ENCODE measurements at places on chromosomes 3 and 15.
A peak's percentile ranks its signal among the peaks of the same experiment; 100 is the strongest.

DNA sequence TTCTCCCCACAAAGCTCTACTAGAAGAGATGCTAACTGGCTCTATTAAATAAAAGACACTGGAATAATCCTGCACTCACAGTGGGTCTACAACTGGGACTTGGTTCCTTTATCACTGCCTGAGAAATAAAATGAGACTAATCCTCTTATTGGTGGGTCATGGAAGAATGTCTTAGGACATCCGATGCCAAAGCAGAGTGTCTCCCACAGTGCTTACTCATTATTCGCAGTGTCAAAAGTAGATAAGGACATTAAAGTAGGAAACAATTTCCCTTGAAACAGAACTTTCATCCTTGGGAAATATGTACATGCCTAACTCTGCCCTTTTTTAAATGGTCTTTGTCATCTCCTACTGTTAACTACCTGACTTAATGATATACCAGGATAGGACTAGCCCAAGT, 71.5 kb downstream of the GSK3B start:
- no peak for DNase-seq

- DNase-seq: no peak
These were observed 925.1 kb upstream of the NR2F2 start for GRCh38 chr15:95405447-95405846.

DNA sequence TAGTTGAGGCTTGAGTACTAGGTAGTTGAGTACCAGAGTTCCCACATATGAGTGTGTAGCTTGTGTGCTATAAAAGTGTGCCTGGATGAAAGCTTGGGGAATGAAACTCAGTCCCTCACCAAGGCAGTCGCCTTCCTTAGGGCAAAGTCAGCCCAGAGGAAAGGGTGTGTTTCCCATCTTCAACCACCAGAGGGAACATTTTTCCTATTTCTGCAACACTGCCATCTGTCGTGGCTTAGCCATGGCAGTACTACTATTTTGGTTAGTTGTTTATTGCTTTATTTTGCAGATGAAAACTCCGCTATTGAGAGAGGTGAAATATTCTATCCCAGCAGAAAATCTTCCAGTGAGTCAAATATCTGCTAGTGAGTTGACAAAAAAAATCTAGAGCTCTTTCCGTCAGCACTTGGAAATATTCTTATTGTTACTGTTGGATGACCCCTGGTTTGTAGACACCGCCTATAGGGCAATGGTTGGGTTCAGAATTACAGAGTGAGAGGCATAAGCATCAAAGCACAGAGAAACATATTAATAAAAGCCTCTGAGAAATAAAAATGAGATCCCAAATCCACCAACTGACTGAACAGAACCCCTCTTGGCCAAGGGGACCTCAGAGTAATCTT, 239.9 kb downstream of the CPNE4 start:
- no peak for DNase-seq

GRCh38 chr15:38714309-38715072, 149.9 kb upstream of the RASGRP1 start:
- peak; percentile 61 for DNase-seq

DNA sequence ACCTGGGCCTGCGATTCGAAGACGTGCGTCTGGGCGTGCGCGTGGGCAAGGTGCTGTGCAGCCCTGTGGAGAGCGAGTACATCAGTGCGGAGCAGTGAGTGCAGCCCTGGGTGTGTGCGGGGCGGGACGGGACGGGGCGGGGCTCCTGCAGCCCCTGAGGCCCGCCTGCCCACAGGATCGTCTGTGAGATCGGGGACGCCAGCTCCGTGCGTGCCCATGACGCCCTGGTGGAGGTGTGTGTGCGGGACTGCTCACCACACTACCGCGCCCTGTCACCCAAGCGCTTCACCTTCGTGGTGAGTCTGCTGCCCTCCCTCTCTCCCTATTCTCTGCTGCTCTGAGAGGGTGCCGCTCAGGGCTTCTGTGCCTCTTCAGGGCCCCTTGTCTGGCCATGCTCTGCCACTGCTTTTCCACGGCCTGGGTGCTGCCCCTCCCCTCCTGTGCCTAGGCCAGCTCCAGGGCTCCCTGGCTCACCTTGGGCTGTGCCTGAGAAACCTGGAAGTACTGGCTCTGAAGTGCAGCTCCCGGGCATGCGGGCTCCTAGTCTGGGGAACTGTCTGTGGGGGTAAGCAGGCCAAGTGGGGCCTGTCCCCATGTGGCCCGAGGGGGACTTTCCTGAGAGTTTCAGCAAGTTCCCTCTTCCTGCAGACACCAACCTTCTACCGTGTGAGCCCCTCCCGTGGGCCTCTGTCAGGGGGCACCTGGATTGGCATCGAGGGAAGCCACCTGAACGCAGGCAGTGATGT, 31.8 kb downstream of the PLXNA1 start:
- DNase-seq: no peak

DNA sequence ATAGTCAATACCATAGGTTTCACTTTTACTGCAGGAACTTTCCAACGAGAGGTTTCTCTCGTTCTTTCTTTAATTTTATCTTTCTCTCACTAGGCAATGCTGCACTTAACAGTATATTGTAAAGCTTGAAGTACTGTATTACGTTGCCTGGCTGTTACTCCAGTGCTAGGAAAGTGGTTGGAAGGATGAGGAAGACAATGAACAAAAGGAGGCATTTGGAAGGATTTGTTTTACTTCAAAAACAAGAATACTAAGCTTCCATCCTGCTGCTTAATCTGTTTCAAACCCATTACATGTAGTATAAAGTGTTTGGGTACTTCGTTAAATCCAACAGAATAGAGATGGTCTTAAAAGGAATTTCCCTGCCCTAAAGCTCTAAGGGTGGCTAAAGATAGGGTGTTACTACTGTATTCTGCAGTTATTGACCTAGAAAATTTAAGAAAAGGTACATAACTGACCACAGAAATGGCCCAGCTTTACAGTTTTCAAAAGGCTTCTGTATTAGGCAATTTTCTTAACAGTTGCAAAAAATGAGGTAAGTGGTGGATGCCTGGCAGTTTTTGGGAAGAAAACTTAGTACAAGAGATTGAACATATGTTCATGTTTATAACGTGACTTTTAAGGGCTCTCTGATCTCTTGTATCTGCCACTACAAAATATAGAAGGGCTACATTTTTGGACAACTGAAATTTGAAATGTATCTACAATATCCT, 785 bp upstream of the IFT57 start:
- DNase-seq: no peak

DNA sequence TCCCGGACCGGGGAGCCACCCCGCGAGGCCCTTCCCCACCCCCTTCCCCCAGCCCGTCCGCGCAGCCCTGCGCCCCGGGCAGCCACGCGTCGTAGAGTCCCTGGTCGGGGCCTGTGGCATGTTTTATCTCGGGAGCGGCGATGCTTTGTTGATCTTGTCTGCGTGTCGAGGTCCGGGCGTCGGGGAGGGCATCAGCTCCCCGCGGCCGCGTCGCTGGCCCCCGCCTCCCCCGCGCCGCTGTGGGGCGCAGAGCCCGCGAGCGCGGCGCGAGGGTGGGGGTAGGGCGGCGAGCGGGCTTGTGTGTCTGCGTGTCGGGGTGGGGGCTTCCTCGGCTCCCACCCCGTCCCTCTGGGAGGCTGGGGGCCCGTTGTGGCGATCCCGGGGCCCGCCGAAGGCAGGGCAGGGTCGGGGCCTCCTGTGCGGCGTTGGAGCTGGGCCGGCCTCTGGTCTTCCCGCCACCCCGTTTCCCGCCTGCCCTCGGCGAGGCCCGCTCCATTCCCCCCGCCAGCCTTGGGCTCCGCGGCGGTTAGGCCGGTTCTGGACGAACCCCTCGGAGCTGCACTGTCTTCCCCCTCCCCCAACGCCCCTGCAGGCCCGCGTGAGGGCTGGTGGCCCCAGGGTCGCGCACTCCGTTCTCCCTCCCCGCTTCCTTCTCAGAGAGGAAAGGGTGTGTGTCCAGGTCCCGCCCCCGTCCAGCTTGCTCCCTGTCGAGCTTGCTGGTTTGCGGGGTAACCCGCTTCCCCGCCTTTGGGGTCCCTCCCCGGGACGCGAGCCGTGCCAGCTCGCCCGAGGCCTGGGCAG, 695 bp downstream of the GMPS start:
- peak; percentile 34 for DNase-seq

- DNase-seq: no peak
These were observed 256.3 kb downstream of the SCAPER start for GRCh38 chr15:76648732-76649444.

DNA sequence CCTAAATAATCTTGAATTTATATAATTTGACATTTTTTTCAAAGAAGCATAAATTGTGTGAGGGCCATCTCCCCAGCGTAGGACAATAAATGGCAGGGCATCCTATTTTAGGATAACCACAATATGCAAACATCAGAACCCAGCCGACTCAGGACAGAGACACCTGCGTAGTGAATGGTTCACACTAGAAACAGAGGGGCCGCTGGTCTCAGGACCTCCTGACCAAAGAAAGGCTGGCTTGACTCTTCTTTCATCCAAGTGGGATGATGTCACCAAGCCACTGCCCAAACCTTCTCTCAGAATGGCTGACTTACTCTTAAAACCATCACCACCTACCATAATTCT, 162.1 kb downstream of the FOXP1 start:
- no peak for DNase-seq

- no peak for DNase-seq
These were observed 4.1 kb upstream of the STAB1 start for GRCh38 chr3:52490939-52491526.

- no peak for DNase-seq
These were observed 590.6 kb downstream of the MAGI1 start for GRCh38 chr3:65448120-65448519.

- DNase-seq: no peak
These were observed 12.2 kb downstream of the CGNL1 start for GRCh38 chr15:57388464-57388863.

- no peak for DNase-seq
These were observed 71.8 kb downstream of the TM2D3 start for GRCh38 chr15:101580431-101580830.

DNA sequence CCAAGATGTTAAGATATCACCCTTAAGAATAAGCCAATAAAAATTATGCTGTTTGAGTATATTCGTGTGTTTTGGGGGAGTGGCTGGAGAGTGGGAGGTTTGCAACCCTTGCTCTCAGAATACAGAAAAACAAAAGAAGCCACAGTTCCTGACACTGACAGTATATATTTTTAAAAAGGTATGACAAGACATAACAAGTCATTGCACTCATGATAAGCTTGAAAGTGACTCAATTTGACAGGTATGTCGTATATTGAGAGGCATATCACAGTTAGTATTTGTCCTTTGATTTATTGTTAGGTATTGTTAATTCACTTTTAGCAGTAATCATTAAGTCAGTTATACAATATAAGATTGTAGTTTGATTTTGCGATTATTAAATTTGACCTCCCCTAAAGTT, 73.1 kb upstream of the TSC22D2 start:
- DNase-seq: no peak

- DNase-seq: no peak
These were observed 52.0 kb downstream of the CD200R1L start for GRCh38 chr3:112794622-112795172.

DNA sequence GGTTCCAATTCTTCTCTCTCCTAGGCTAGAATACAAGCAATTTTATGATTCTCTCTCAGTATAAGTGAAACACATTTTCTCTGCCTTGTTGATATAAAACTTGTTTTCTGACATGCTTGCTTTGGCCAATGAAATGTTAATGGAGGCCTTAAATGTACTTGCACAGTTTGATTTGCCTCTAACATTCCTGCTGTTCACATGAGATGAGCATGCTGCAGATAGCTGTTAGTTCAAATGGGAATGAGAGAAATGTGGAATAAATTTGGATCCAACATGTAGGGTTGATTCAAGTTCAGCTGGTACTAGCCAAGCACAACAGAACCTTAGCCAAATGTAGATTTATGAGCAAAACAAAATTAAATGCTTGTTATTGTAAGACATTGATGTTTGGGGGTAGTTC, 32.6 kb upstream of the FHIT start:
- no peak for DNase-seq

GRCh38 chr15:96818861-96819260, 488.4 kb downstream of the NR2F2 start:
- no peak for DNase-seq

- no peak for DNase-seq
These were observed 671.1 kb downstream of the TBL1XR1 start for GRCh38 chr3:176526225-176526624.

DNA sequence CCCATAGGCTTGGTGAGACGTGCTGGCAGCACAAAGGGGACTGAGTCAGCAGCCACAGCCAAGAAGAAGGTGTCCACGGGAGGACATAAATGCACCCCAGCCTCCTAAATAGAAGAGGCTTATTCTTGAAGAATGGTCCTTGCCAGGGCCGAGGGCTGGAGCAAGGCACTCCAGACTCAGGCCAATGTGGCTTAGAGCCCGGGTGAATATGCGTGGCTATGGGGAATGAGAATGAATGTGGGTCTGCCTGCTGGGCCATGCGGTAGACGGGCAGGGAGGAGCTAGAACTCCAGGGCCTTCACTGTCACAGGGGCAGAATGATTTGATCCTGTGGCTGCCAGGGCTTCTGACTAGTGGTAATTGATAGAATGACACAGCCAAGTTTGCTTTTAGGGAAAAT, 34.0 kb downstream of the DHX30 start:
- no peak for DNase-seq

DNA sequence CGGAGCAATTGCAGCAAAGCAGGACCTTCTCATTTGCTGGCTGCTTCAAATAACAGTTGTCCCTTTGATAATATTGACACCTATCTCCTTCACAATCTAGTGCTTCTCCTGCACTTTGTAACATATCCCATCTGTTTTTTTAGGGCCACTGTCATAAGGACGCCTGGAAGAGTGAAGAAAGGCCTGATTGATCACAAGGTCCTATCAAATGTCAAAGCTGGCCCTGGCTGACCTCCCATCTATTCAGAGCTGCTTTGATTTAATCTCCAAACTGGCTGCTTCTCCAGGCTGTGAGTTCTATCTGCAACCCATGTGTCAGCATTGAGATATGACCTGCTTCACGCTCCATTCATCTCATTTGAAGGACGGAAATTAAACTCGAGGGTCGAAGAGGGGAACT, 601.2 kb upstream of the KCNMB2 start:
- no peak for DNase-seq

GRCh38 chr3:130515755-130516154, 1.2 kb upstream of the COL6A6 start:
- no peak for DNase-seq

- DNase-seq: no peak
These were observed 5.2 kb downstream of the LINS1 start for GRCh38 chr15:100596792-100597191.

- no peak for DNase-seq
These were observed 214.5 kb downstream of the RPLP1 start for GRCh38 chr15:69666921-69667811.

Data from breast epithelium (tissue), 4 donors.